ENCODE measurements at places on chromosomes 5 and 9.

GRCh38 chr5:152556784-152557183 is 151.7 kb upstream of the NMUR2 start:
- no peak for DNase-seq

- no peak for DNase-seq
Observed at GRCh38 chr9:134209731-134210311, 45.5 kb upstream of the RNU6ATAC start.

- DNase-seq, result no peak
Observed at GRCh38 chr5:3092664-3093063, 341.2 kb upstream of the IRX2 start.

DNA sequence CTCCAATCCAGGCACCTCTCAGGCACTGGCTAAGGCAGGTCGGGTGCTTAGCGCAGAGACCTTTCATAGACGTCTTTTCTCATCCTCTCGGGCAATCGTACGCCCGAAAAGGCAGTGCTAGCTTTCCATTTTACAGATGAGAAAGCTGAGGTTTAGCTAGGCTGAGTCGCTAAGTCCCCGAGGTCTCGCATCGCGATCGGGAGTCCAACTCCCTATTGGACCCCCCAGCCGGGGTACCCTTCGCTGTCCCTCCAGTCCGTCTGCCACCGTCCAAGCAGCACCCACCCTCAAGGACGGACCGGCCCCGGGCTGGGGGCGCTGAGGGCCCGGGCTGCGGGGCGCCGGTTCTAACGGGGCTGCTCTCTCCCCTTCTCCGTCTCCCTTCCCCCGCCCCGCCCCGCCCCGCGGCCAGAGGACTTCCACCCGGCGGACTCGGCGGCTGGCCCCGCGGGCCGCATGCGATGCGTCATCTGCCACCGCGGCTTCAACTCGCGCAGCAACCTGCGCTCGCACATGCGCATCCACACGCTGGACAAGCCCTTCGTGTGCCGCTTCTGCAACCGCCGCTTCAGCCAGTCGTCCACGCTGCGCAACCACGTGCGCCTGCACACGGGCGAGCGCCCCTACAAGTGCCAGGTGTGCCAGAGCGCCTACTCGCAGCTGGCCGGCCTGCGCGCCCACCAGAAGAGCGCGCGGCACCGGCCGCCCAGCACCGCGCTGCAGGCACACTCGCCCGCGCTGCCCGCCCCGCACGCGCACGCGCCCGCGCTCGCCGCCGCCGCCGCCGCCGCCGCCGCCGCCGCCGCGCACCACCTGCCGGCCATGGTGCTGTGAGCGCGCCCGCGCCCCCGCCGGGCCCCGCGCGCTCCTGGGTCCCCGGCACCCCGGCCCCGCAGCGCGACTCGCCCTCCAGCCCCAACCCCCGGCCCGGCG is 12.5 kb upstream of the EXOSC2 start:
- no peak for DNase-seq

- no peak for DNase-seq
Observed at GRCh38 chr5:167936022-167936421, 355.4 kb upstream of the WWC1 start.

DNA sequence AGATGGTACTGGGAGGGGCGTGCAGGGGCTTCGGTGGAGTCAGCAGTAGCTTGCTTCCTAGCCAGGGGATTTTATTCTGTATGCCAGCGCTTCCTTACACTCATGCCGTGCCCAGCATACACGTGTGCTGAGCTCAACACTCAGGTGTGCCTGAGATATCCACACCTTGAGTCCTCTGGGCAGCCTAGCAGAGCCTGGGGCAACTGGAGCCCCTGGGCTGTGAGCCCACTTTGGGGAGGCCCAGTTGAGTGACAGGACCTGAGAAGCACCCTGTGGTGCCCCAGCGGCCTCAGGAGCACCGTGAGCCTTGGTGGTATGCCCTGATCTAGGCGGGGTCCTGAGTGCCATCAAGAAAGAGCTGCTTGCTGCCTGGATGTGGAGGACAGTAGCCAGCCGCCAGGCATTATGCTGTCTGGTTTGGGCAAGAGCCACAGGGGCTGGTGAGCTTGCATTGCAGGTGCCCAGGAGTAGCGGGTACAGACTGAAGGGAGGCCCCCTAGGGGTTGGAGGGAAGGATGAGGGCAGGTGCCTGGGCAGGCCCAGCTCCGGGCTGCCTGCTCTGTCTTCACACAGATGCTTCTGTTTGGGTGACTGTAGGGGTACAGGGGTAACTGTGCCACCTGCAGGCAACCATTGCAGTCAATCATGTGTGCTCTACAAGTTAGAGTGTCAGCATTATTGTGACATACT is 42.9 kb downstream of the BNIP1 start:
- DNase-seq, result no peak
